ENCODE measurements at places on chromosomes 11 and 22.

DNA sequence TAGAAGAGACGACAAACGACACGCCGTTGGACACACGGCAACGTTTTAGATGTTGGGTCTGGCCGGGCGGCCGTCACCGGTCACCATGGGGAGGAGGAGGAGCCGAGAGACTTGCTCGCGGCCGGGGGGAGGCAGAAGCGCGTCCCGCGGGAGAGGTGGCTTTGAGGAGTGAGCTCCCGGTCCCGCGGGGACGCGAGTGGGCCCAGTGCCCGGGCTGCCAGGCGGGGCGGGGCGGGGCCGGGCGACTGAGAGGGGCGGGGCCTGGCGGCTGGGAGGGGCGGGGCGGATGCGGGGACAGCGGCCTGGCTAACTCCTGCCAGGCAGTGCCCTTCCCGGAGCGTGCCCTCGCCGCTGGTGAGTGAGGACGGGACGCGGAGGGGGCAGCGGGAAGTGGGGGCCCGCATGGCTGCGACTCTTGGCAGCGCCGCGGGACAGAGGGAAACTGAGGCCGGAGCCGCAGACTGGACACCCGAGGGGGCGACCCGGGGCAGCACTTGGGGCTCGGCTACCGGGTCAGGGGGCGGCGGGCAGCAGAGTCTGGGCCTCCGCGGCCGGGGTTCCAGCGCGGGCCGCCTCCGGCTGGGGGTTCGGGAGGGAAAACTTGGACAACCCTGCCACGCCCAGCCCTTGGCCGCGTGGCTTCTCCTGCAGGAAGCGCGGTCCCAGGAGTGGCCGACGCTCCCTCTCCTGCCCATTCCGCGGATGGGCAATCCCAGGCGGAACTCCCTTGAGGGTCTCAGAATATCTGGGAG lies at the start of gene TSPO:
Gene TSPO (plus strand): TSS at position 309 of the 752 bp plus-strand sequence. CDS start 7,680 bp downstream, outside the sequence.
- peak; percentile 22 for DNase-seq

- no peak for DNase-seq
These were observed 4.8 kb upstream of the PIM3 start for GRCh38 chr22:49955581-49956417.

GRCh38 chr11:68969386-68969785 lies 11.4 kb downstream of the MRGPRD start:
- DNase-seq: no peak

DNA sequence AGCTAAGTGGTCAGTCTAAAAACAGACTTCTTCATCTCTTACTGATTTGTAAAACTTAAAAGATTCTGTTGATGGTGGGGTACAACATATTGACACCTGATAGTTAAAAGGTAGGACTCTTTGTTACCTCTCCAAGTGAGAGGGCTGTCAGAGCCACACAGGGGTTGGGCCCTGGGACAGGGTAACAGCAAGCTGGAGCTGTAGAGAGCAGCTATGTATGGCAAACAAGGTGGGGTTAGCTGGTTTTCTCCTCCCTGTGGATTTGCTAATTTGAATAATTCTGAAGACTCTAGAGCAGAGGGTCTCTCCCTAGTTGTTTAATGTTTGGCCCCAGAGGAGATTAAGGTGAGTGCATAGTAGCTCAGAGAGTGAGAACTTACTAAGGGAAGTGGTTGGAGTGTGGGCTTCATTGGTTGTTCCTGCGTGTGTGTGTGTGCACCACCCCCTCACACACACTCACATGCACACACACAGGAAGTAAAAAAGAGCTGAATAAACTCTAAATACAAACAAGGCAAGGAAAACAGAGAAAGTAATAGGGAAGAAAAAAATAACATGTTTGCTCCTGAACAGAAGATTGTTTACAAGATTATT lies 9.2 kb upstream of the GAS2 start:
- DNase-seq: no peak

GRCh38 chr11:57324154-57324885 lies 432 bp downstream of the TNKS1BP1 start:
- DNase-seq: no peak

DNA sequence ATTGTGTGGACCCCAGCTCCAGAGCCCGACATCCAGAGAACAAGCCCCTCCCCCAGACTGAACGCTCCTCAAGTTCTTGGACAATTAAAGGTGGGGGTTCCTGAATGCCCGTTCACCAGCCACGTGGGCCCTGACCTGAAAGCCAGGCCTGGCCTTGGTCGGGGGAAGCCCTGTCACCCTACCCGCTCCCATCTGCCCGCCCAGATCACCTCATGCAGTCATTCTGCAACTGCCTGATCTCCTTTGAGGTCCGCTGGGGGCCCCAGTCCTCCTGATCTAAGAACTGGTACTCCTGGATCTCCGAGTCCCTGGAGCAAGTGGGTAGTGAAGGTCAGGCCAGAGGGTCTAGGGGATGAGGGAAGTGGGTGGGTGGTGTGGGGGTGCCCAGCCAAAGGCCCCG lies 9.1 kb upstream of the NAALADL1 start:
- no peak for DNase-seq

GRCh38 chr22:19995611-19996339 lies 20.8 kb downstream of the ARVCF start:
- DNase-seq: no peak

DNA sequence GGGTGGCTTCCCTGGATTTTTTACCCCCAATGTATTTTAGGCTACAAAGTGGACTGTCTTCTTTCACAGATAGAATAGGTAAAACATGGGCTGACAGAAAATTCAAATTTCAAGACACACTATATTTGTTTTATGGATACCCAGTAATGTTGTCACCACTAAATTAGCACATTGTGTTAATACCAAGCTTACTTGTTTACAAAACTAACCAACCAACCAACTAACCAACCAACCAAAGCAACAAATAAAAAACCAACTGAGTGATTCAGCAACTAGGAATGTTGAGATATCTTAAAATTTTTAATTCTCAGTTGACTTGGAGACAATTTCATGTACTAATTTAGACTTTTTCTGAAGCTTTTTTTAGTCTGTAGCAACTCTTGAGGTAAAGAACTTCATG lies 69.3 kb upstream of the CTSC start:
- DNase-seq: no peak
